ENCODE measurements at places on chromosomes 3 and 15. TPM values are rescaled to one million over a fixed set of nuclear protein-coding genes. Genes with fewer than 3 reads are reported as not detected.

The CCDC39 gene
- total RNA-seq, result 0.32 TPM

The RPSA gene
- 1,793 TPM for total RNA-seq

The GOLGA8K gene
- 0.91 TPM for total RNA-seq

The FEZF2 gene
- not detected for total RNA-seq

The GOLGA6L10 gene
- 10.4 TPM for total RNA-seq

DNA sequence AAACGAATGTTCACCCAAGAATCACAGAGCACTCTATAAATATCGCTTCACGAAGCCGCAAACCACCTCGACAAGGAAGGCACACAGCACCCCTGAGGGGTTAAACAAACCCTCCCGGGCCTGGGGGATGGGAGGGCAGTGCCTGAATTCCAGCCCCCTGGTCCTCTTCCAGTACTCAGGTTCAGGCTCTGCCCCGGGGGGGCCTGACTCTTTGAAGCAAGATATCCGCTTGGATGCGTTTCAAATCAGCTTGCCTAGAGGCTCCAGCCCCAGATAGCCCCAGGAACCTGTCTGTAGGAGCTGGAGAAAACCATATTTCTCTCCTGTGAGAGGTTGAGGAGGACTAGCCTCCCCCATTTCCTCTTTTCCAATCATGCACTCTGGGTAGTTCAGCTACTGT lies 194.7 kb downstream of the WNT5A start:
- DNase-seq, result peak; percentile 68

DNA sequence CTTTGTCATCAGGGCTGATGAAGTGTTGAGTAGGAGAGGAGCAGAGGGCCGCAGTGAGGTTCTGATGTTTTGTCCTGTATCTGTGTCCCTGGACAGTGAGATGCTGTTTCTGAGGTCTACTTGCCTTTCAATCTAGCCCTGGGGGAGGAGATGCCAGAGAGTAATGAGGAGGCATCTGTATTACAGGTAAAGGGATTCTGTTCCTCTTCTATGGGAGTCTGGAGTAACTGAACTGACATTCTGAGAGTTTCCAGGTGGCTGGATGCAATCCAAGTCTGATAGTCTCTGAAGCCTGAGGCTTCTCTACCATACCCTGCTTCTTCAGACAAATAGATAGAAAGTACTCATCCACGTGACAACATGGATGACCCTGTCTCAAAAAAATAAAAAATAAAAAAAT lies 60.9 kb downstream of the IL12A start:
- DNase-seq, result peak; percentile 59

GRCh38 chr3:106510206-106510605 lies 641.4 kb upstream of the CBLB start:
- no peak for DNase-seq

DNA sequence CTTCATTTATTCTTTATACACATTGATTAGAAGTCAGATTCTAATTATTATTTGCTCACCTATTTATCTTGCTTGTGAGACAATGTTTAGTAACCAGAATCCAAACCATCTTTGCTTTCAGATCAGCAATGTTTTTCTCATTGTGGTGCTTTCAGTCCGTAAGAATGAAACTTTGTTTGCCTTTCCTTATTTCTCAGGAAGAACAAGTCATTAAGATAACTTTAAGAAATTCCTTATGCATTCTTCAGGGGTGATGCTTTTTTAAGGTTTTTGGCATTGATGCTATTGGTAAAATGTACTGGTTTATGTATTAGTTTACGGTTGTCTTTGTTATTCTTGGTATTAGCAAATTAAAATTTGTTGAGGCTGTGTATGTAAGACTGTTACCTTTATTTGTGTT lies 120.8 kb upstream of the POU1F1 start:
- no peak for DNase-seq

- no peak for DNase-seq
These were observed 10.8 kb upstream of the SKIL start for GRCh38 chr3:170346481-170347392.

- DNase-seq, result no peak
These were observed 118.4 kb upstream of the FLNB start for GRCh38 chr3:57889807-57890206.

DNA sequence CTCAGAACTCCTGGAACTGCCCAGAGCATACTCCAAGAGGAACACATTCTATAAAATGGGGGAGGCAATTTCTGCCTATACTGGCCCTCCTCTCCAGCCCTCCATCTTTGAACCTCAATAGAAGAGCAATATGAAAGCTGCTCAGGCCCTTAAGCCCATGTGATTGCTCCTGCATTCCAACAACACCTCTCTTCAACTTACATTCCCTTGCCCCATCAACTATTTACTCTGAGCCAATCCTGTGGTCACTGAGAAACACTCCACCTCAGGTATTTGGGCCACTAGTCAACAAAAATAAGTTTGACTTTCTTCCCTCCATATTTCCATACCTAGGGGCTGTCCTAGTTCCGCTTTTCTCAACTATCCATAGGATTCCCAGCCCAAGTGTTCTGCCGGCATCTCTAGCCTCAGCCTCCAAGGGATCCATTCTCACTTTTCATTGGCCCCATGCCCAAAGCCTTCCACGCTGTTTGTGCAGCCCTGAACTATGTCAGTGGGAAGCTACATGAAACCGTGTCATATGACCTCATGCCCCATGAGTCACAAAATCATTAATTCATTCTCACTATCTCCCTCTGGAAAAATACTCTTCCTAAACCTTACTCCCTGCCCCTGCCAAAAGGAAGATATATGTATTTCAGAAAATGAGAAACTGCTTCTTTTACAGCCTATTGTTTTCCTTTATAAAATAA lies 61.6 kb downstream of the GJD2 start:
- DNase-seq, result no peak

DNA sequence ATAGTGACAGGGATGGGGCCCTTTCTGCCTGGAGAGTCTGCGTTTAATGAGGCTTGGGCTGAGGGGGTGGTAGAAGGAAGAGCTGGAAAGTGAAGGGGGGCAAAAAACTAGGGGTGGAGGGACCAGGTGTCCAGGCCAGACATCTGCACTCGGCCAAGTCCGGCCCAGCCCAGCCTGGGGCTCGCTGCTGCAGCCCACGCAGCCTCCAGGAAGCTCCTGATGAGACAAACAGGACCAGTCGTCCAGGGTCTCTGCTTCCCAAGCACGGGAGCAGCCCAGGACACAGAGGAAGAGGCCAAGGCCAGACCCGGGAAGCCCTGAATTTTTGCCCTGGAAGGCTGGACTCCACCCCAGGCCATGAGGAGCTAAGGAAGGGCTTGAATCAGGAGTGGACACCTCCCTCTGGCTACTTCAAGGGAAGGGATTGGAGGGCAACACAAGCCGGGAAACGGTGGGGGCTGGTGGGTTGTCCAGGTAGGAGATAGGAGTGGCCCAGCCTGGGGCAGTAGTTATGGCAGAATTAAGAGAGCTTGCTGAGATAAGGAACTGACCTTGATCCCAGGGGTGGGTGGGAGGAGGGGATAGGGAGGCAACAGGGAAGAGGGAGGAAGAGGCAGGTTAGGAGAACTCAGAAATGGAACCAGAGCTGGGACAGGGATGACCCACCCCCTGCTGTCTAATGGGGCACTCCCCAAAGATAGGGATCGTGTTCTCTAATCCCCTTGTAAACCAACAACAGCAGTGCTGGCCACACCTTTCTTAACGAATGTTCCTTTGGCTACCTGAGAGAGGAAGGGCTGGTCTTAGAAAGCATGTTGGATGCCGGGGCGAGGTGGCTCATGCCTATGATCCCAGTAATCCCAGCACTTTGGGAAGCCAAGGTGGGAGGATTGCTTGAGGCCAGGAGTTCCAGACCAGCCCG lies 89.5 kb downstream of the ANP32A start:
- DNase-seq, result peak; percentile 62

DNA sequence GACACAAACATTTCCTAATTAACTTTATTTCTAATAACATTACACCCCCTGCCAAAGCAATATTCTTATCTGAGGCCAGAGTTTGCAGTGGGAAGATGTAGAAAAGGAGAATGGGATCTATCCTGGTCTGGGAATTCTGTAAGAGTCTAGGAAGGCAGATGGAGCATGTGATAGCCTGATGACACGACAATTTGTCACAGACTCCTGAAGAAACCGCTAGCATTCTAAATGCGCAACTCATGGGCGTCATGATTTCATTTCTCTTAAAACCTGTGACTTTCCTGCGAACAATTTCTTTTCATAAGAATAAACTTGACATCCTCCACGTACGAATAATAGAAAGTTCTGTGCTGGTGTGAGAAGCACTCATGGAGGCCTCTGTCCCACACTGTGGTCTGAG lies 72.9 kb upstream of the ATP10A start:
- no peak for DNase-seq

All from endodermal cell (in vitro differentiated cells).